Activated T-cell treated with anti-CD3 and anti-CD28 coated beads for 24 hours (primary cell): ENCODE measurements at places on chromosomes 12 and 14.

GRCh38 chr14:100317912-100318808 is 5.0 kb upstream of the SLC25A47 start:
- peak; percentile 52 for DNase-seq

- no peak for DNase-seq
These were observed 65.0 kb downstream of the TESC start for GRCh38 chr12:117034249-117034648.

DNA sequence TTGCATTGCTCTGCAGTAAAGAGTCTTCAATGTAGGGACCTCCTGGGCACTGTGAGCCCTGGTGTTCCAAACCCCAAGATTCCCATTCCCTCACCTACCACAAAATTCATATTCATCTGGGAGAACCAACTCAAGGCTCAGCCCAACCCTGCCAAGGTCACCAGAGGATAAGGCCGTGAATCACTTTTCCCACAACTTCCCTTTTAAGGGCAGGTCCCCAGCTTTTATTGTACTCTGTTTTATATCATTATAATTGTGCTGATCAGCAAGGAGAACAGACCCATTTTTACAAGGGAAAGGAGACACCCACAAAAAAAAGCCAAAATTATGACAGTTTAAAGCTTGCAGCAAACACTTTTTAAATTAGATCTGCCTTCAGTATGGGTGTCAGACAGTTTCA is 363.0 kb upstream of the FKBP4 start:
- DNase-seq: no peak

DNA sequence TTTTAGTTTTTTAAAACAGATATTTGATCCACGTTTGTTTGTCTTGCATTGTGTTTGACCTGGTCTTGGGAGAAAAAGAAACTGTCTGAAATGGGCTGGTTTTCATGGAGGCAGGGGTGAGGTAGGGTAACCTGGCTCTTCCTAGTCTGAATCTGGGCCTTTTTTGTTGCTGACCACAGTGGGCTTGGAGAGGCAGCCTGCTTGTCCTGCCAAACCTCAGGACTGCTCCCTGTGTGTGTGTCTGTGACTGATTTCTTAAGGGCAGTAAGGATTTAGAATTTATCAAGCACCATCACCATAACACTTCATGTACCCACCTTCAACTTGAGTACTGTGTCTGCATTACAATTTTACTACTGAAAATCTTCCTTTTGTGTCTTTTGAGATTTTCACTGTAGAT is 28.5 kb downstream of the DAAM1 start:
- no peak for DNase-seq

DNA sequence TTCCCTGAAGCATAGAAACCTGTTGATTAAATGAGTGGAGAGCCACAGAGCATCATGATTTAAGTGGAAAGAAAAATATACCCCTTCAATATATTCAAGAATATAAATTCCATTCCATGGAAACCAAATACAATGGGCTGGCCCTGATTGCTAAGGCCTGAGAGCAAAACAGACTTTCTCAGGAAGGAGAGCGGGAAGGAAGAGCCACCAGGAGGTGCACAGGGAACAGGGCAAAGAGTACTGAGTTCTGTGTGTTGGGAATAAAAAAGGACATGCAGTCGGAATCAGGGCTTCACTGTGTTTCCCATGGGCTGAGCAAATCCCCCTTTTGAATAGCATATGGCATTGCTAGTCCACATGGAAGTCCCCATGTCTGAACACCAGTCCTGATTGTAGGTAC is 69.7 kb upstream of the PLEKHG3 start:
- no peak for DNase-seq

DNA sequence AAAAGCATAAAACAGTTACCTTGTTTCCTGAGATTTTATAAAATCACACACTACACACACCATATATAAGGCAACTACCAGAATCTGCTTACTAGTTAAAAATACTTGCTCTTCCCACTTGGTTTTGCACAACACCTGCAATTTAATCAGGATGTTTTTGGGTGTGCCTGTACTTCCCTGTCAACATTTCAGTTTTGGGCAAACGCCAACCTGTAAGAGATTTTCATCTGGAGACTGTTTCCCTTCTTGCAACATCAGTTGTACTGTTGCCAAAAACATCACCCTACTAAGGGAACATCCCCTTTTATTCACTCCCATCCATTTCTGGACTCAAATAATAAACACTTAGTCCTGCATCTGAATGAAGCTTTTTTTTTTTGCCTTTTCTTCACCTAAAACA is 172.3 kb downstream of the DUSP6 start:
- no peak for DNase-seq
